ENCODE measurements at places on chromosomes 12 and 14.

- DNase-seq: no peak
Measured at GRCh38 chr12:43428088-43428600, 123.9 kb downstream of the ADAMTS20 start.

- no peak for DNase-seq
Measured at GRCh38 chr12:116589581-116589980, 30.4 kb downstream of the MAP1LC3B2 start.

DNA sequence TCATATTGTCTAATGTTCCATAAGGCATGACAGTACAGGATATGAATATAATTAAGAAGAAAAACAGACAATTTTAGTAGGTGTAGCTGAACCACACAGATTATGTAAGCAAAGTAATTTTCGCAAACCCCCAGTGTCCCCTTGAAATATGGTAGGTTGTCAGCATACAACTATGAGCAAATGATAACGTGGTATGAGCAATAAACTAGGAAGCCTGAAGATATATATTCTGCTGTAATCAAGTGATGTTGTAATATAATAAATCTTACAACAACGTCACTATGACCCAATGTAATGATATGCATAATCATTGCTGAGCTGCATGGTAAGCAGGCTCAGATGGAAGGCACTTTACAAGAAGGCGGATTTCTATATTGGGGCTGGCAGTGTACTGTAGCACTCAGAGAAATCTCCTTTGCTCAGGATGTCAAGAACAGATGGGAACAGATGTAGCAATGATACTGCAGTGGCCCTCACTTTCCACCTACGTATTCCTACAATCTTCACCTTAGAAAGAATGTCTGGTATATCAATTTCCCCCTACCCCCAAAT lies 47.8 kb upstream of the MYF6 start:
- no peak for DNase-seq

GRCh38 chr12:30764251-30764650 lies 9.5 kb upstream of the CAPRIN2 start:
- no peak for DNase-seq

DNA sequence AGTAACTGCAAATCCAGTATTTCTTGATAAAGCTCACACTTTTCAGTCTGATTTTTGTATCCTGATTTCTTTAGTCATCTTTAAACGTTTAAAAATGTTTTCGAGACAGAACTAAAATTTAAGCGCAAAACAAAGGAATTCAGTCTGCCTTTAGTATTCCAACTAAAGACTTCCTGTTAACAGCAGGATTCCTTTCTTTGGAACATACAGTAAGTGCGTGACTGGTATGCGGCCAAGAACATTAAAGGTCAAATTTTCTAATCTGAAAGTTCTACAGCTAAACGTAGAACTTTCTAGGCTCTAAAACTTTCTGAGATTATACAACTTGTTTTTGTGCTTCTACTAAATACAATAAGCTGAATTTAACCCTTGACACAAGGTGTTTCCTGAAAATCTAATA lies 9.9 kb downstream of the SAV1 start:
- DNase-seq: no peak

DNA sequence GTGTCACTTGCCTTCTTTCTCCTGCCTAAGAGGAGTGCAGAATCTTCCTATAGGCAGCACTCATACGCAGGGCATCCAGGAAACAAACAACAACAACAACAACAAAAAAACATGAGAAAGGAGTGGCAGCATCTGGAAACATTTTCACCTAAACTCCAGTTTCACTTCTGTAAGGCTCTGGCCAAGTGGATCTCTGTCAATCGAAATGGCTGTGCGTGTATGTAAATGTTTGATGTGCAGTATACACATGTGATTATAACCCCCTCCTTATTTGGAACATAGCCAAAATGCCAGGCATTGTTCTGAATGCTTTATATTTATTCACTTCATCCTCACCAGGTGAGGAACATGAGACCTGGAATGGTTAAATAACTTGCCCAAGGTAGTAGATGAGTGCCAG lies 76.8 kb downstream of the COX16 start:
- no peak for DNase-seq

- no peak for DNase-seq
Measured at GRCh38 chr12:130254461-130255276, 83.0 kb upstream of the PIWIL1 start.

DNA sequence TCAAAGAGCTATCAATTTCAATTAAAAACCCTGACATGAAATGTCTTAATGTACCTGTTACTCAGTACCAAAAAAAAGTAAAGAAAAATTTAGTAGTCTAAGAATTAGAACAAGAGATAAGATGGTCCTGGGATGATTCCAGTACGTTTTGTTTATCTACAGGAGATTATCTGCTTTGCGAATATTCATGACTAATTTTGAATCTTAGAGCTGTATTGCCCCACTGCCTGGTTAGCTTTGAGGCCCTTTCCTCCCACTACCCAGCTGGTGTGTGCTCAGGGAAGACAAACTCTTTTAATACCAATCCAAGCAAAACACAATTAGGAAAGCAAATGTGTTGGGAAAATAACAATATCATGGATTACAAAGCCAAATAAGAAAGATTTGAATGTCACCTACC lies 263.5 kb downstream of the FOXG1 start:
- no peak for DNase-seq

Data from activated T-cell treated with anti-CD3 and anti-CD28 coated beads for 1 hour (primary cell).